GM13977 (cell line): ENCODE measurements at places on chromosomes 5 and 9.

DNA sequence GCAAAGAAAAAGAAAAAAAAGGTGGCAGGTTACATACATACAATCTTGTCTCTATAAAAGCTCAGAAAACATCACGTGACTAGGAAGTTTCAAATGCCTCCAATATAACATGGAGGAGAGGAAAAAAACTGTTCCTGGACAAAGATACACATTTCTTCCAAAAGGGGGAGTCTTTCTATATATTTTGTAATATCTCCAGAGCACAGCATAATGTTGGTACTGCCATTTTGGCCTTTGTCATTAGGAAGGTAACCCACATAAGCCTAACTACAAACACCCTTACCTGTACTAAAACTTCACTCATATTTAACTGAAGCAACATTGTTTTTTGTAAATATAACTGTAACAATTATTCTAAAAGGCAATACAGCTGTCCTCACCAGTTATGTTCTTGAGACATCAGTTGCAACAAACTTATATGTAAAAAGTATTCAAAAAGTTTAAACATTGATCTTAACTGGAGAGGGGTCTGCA is 1.2 kb upstream of the BTF3 start:
- no peak for DNase-seq

GRCh38 chr9:88991066-88992034 is at the start of gene S1PR3:
Gene S1PR3 (plus strand): TSS chr9:88991468. CDS start chr9:89001201, 9,733 bp downstream.
- peak; percentile 43 for DNase-seq

GRCh38 chr9:99433555-99433954 is 211.5 kb downstream of the SEC61B start:
- peak; percentile 69 for DNase-seq

DNA sequence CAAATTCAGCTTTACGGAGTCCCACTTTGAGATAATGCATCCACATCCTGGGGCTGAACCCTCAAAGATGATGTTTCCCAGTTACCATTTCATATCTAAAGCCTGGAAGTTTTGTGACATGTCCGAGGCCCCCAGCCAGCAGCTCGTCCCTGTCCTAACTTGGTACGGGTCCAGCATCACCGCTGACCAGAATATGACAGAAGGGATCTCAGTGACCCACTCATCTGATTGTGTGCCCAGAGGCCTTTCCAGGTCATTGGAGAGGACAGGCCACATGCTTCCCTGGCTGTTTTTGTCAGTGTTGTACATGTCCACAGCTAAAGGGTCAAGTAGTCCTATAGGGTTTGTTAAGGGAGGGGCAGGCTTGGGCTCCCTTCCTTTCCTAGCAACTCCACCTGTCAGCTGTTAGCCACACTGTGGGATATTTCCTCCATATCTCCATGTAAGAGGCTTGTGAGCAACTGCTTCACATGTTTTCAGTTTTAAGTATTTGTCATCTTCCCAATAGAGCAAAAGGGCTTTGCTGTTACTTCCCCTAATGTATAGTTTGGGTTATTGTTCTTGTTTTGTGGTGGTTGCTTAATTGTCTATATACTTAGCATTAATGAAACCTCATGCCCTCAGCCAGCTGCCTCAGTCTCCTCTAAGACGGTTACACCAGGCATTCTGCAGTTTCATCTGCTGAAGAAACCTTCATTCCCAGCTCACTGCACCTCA is 33.4 kb downstream of the SECISBP2 start:
- no peak for DNase-seq

- no peak for DNase-seq
These were observed 47.5 kb downstream of the ADRB2 start for GRCh38 chr5:148873690-148874485.

DNA sequence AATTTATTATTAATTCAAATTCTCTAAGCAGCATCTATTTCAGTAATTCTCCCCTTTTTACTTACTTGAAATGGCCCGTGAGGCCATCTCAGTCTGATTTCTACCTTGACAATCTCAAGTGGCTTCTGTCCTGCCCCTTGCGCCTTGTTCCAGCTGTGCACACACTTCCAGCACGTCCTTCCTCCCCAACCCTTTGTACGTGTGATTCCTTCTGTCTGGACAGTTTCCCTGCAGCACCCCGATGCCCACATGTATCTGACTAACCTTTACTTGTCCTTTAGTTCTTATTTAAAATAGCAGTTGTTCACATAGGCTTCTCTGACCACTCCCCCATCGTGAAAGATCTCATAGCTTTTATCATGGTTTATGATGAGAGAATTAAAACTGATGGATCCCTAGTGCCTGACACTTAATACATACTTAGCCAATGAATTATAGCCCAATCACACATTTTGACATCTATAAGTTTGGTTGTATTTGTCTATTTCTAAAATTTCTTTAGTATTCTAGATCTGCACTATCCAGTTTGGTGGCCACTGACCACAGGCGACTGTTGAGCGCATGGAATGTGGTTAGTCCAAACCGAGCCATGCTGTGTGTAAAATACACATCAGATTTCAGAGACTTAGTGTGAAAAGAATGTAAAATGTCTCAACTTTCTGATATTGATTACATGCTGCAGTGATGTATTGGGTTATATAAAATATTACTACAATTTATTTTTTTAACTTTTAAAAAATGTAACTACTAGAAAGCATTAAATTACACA is 14.3 kb downstream of the ZBTB34 start:
- DNase-seq, result no peak

GRCh38 chr5:159104051-159104651 is 4.4 kb upstream of the EBF1 start:
- DNase-seq, result no peak

- no peak for DNase-seq
These were observed 16.3 kb upstream of the SEMA5A start for GRCh38 chr5:9562141-9562540.

DNA sequence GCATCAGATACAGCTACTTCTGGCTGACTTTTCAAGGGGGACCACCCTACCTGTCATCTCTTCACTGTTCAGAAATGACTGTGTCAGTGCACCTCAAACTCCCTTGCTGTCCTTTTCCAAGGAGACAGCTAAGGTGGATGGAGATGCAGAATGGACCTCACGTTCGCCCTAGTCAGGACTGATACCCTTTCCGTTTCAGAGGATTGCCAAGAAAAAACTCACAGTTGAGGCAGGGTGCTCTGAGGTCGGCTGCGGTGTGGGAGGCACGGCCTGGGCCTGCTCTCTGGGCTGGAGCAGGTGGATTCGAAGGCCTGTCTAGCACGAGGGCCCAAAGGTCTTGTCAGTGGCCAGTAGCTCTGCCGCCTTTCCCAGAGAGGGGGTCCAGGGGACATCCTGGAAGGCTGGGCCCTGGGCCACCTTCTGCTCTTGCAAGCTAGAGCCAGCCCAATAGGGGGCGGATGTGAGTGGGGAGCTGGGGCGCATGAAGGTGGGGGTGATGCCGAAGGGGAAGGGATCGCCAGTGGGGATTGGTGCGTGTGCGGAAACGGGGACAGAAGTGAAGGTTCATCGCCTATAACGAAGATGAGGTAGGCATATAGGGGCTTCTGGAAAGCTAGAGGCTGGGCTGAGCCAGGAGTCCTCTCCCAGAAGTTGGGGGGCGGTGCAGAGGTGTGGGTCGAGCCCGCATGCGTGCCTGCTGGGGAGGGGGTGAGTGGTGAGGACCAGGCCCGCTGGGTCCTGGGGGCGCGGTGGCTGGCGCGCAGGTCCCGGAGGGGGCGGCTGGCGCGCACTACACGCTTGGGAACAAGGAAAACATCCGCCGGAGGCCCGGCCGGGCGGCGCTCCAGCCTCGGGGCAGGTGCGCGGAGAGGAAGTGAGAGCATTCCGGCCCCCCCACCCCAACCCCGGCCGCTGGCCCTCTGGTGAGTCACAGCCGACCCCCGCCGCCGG is 2.5 kb upstream of the MSMP start:
- DNase-seq, result peak; percentile 75

- DNase-seq, result no peak
These were observed 38.8 kb downstream of the CWC27 start for GRCh38 chr5:64807520-64807919.

DNA sequence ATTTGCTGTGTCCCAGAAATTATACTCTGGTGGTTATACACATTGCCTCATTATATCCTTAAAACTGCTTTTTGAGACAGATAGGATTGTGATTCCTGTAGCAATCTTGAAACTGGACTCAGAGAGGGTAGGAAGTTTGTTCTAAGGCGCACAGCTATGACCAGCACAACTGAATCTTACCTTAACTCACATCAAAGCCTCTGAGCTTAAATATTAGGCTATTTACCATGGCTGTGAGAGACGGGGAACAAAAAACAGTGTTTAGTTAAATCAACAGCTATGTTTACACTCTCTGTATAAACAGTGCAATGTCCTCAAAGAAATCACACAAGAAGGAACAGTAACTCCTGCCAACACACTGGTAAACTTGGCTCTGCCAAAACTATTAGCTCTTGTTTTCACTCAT is 50.9 kb upstream of the TUT7 start:
- no peak for DNase-seq

DNA sequence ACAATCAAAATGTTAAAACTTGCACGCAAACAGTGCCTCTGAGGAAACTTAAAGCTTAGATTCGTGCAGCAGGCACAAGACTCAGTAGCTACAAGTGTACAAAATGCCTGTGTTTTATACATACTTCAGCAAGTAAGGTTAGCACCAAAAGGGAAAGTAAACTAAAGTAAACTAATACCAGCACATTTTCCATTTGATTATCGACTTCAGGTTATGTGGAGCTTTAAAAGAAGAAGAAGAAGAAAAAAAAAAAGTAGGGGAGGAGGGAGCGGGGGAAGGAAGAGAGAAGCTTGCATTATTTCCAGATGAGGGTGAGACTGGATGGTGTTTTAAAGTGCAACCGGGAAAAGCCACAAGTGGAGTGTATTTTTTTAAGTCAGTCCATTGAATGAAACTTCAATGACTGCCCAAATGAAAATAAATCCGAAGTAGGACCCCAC is 596 bp upstream of the ADAMTS6 start:
- DNase-seq, result no peak

DNA sequence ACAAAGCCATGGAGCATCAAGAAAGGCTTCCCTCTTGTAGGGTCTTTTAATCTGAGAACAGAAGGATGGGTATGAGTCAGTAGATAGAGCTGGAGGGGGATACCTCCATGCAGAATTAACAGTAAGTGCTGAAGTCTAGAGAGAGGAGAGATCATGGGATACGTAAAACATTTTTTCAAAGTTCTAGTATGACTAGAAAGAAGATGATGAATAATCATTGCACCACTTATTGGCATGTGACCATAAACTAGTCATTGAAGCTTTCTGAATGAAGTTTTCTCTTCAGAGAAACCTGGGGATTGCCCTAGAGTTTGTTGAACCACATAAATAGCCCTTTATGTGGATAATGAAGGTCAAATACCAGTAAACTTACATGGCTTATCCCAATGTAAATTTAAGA is 48.6 kb upstream of the PTPRD start:
- DNase-seq, result no peak

DNA sequence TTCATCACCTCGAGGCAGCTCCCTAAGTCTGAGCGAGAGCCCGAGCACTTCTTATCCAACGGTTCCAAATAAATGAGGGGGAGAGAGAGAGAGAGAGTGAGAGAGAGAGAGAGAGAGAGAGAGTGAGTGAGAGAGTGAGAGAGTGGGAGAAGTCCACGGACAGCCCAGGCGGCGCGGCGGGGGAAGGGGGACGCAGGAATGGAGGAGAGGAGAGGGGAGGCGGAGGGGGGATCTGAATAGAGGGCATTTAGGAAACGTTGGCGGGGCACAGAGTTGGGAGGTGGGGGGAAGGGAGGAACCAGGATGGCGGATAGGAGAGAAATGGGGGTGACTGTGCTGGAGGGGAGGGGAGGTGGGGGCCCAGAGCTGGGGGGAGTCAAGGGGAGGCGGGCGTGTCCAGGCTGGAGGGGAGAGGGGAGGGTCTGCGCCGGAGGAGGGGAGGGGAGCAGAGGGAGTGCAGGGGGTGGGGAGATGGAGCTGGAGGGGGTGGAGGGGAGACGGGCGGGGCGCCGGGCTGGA is 398 bp upstream of the BASP1 start:
- no peak for DNase-seq

GRCh38 chr9:114231273-114231672 is 75.9 kb downstream of the COL27A1 start:
- DNase-seq, result no peak

DNA sequence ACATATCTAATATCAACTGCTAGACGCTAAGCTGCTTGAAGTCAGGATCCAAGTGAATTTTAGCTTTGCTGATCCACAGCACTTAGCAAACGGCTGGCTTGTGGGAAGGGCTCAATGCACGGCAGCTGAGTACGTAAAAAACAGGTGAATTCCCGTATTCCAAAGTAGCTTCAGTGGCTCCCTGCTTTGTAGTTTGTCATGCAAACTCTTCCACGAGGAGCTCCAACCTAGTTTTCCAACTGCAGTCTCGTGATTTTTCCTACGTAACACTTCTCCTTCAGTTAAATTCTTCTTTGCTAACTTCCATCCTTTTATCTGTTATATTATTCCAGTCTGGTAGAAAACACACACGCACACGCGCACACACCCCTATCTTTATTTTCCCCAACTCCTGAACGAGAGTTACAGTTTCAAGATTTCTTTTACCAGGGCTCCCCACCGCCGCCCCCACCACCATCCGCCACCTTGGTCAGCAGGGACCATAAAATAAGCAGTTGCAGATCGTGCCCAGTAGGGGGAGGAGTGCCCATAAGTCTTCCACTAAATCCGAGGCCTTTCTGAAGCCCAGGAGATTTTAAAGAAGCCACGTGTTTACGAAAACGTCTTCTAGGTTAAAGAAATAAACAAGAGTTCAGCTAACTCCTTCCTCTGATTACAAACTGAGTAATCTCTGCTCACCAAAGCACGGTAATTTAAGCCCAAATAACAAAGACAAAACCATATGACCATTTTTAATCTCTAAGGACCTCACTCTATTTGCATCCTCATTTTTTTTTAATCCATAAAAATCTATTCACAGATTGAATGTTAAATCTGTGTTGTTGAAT is 34.8 kb upstream of the TRIO start:
- peak; percentile 65 for DNase-seq

- no peak for DNase-seq
These were observed 117.5 kb downstream of the COL5A1 start for GRCh38 chr9:134758949-134759607.

GRCh38 chr9:98576354-98576753 is 132.4 kb downstream of the GABBR2 start:
- no peak for DNase-seq

GRCh38 chr9:109474170-109474569 is 23.9 kb downstream of the PTPN3 start:
- DNase-seq, result no peak

DNA sequence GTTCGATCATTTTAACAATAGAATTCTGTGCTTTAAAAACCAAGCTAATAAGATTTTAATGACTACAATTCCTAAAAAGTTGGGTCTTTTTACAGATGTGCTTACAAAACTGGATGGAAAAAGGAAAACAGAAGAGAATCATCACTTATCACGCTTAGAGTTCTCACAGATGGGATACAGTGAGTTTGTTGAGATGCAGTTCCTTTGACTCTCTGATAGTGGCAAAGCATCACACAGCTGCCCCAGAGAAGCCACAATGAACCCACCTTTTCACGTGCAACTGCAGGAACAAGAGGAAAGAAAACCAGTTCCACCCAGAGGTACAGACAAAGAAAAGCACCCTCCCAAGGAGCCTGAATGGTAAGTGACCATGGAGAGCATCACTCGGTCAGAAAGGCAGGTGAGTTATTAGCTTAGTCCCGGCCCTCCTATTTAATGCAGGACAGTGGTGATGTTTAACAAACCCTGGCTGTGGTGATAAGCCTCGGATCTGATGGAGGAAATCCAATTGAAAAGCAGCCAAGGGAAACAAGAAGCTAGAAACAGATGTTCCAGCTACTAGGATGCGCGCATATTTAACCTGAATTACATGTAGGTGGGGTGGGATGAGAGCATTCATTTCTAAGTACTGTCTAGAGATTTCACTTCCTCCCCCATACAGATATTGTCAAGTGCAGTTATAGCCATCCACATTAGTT is 167.7 kb downstream of the TARS1 start:
- DNase-seq, result no peak
